ENCODE measurements at places on chromosomes 7 and 10.

GRCh38 chr7:139212133-139212532, 18.9 kb upstream of the UBN2 start:
- no peak for DNase-seq

DNA sequence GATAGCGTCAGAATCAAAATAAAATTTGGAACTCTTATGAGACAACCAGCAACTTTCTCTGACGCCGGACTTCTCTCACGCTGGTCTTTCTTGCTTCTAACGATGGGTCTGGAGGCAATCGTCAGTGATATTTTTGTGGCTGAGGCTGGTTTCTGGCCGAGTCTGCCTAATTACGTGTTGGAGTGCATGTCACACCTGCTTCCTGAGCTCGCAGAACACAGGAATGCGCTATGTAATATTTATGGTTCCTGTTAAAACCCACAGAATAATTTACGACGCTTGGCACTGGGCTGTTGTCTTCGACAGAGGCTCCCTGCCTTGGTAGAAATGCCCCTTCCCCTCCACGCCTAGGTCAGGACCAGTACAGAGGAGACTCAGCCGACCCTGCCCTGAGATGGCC, 64.9 kb downstream of the NPTX2 start:
- no peak for DNase-seq

DNA sequence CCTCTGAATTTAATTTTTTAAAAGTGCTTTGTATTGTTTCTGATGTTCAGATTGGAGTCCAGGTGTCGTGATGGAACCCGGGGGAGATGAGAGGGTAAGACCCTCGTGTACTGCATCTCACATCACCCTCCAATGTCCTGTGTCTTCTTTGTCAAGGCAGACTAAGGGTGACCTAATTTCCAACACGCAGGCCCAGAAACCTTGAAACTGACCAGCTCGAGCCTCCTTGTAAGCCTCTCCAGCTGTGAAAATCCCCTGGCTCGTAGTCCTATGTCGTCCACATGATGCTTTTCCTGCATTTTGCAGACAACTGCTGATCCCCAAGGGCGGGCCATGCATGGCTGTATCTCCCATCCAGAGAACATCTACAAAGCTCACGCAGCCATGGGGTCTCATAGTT, 220.2 kb downstream of the ARHGAP12 start:
- no peak for DNase-seq

- no peak for DNase-seq
These were observed 44.0 kb downstream of the NRP1 start for GRCh38 chr10:33290321-33291052.

DNA sequence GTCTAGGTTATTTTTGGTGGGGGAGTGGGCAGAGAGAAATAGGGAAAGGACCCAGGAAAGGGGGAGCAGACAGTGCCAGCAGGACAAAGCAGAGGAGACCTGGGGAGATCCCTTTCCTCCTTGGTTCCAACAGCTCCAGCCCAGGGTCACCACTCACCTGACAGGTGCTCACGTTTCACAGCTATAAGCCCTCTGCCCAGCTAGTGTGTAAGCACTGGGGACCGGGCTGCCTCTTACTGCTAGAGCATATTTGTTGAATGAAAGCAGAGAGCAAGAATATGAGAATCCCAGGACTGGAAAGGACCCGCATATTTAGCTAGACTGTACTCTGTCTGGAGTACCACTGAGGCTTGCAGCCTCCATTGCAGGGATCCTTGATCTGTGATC, 6.7 kb downstream of the ZCCHC24 start:
- DNase-seq: no peak

- DNase-seq: no peak
These were observed 2.7 kb upstream of the SYPL1 start for GRCh38 chr7:106114716-106115383.

All from NB4 (cell line).